Cerebellum (tissue), 4 donors: ENCODE measurements at places on chromosomes 1 and 21.

- DNase-seq: no peak
These were observed 134.9 kb upstream of the ETS2 start for GRCh38 chr21:38670861-38671260.

DNA sequence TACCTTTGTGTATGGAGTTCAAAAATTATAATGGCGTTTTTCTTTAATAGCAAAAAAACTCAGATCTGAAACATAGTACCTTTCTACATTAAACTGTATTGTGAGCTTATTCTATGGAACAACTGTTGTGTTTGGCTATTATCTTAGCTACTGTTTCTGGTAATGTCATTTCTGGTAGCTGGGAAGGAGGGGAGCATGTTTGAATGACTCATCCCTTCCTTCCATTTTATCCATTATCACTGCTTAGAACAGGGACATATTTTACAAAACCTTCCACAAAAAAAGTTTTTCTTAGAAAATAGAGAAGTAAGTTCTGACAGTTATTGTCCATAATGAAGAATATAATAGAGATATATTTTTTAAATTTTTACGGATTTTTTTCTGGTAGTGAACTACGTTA, 128.3 kb downstream of the NRDC start:
- no peak for DNase-seq

- DNase-seq: peak; percentile 74
These were observed 65.1 kb upstream of the JUN start for GRCh38 chr1:58848818-58849411.

DNA sequence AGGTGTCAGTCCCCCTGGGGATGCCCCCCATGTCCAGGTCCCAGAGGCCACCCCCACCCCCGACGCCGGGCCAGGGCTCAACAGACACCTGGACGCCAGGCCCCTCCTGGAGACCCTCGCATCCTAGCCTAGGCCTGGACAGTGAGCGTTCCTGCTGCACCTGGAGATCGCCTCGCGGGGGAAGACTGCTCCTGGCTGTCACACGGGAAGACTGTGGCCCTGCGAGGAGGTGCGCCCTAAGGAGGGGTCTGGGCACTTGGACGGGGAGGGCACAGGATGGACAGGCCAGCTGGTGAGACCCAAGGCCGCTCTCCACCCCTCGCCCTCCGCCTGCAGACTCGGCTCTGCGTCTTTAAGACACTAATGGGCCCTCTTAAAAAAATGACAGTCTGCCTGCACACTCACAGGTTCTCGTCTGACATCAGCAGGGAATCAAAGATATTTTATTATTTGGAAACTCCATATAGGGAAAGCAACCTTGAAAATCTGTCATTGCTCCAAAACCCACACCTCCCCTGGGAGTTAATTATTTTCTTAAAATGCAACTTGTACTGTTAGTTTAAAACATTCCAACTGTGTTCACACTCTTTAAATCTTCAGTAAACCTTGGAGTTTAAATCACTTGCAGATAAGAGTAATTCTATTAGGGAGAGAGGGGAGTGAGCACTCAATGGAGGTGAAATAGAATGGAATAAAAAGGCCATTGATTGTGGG, 45.6 kb upstream of the ACTRT2 start:
- DNase-seq: no peak

GRCh38 chr21:34122047-34122446, 48.7 kb downstream of the MRPS6 start:
- DNase-seq: no peak

DNA sequence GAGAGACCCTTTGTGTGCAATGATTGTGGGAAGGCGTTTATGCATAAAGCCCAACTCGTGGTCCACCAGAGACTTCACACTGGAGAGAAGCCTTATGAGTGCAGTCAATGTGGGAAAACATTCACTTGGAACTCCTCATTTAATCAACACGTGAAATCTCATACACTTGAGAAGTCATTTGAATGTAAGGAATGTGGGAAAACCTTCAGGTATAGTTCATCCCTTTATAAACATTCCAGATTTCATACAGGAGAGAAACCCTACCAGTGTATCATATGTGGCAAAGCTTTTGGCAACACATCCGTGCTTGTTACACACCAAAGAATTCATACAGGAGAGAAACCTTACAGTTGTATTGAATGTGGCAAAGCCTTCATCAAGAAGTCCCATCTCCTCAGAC, 15.5 kb downstream of the ZNF684 start:
- no peak for DNase-seq
